ENCODE measurements at places on chromosomes 11 and 22.

DNA sequence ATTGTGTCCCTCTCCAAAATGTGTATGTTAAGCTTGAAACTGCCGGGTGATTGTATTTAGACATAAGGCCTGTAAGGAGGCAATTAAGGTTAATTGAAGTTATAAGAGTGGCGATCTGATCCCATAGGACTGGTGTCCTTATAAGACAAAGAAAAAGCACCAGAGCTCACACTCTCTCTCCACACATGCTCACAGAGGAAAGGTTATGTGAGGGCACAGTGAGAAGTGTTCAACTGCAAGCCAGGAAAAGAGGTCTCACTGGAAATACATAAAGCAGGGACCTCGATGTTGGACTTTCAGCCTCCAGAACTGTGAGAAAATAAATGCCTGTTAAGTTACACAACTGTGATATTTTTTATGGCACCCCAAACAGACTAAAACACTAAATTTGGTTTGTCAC is 1233.8 kb upstream of the CNTN5 start:
- no peak for DNase-seq

GRCh38 chr11:48036011-48036410 is 55.7 kb downstream of the PTPRJ start:
- DNase-seq, result no peak

- DNase-seq, result no peak
Observed at GRCh38 chr11:14537134-14537599, 17.0 kb upstream of the PSMA1 start.

- no peak for DNase-seq
Observed at GRCh38 chr11:34454308-34455032, 15.7 kb downstream of the CAT start.

DNA sequence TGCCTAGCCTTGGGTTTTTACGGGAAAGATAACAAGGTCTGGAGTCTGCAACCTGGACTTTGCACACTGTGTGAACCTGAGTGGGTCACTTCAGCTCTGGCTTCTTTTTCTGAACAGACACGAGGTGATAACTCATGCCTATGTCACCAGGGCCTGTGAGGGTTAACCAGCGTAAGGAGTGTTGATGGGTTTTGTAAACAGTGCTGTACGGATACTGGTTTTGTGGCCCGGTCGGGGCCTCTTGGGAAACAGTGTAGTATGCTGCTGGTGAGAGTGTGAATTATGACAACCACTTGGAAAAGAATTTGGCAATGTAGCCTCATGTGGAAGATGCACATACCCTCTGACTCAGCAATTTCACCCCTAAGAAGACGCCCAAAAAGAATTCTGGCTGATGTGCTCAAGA is 266.8 kb downstream of the MN1 start:
- DNase-seq, result no peak
